Stimulated activated CD8-positive, alpha-beta memory T cell treated with anti-CD3 and anti-CD28 coated beads, Interleukin-15, amount 100 ng/mL, for 24 hours (primary cell): ENCODE measurements at places on chromosomes 12 and 14.

DNA sequence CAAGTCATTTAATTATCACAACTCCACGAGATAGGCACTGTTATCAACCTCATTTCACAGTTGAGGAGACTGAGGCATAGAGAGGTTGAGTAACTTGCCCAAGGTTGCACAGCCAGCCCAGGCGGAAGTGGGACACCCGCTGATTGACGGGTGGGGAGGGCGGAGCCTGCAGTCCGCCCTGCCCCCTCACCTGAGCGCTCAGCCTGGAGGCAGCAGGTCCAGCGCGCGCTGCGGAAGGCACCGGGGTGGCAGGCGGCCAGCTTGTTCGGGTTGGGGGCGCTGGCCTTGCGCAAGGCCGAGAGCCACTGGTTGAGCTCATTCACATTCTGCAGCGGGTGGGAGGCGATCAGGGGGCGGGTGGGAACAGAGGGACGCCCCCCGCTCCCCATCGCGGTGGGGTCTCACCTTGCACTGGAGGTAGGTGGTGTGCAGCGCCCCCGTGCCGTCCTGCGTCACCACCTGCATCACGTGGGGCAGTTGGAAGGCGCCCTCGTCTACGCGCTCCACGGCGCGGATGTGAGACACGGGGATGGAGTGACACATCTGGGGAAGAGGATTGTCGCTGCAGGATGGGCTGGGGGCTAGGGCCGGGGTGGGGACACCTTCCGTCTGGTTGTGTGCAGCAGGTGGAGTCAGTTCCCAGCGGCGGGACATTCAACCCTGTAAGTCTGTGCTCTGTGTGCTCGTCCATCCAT lies 31.7 kb downstream of the RASAL1 start:
- DNase-seq = peak; percentile 29

- peak; percentile 62 for DNase-seq
These were observed 82.4 kb downstream of the PPM1A start for GRCh38 chr14:60331201-60332045.

DNA sequence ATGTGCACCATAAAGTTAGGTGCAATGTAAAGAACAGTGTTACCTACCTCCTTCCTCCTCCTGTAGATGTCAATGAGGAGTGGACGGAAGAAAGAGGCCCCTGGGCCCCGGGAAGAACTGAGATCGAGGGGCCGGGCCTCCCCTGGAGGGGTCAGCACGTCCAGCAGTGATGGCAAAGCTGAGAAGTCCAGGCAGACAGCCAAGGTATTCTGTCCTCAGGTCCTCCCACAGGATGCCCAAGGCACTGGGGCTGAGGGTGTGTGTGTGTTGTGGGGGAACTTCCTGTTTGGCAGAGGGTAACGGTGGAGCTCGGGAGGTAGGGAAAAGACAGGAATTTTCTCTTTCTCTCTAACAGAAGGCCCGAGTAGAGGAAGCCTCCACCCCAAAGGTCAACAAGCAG lies 6.4 kb downstream of the ATN1 start:
- no peak for DNase-seq

- DNase-seq = no peak
These were observed 12.3 kb upstream of the CLECL1 start for GRCh38 chr12:9745199-9745598.

DNA sequence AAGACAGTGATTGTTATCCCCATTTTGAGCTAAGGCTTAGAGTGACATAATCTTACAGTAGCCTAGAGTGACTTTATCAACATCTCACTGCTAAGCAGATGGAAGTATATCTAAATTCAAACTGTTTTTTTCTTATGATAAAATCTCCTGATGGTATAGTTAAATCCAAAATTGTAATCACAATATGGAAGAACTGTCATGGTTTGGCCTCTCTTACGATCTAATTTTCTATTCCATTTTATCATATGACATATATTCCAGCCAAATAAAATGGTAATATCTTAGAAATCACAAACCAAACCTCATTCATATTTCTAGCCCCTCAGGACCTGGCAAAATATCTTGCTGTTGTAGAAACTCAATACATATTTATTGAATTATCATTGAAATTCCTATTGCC lies 864.7 kb downstream of the SLC6A15 start:
- DNase-seq = no peak

GRCh38 chr14:70822530-70823185 lies 13.3 kb upstream of the MAP3K9 start:
- no peak for DNase-seq

GRCh38 chr12:27762757-27763156 lies 17.3 kb upstream of the KLHL42 start:
- no peak for DNase-seq

GRCh38 chr12:96354326-96354725 lies 45.9 kb downstream of the CDK17 start:
- no peak for DNase-seq

- no peak for DNase-seq
These were observed 9.4 kb upstream of the PLBD2 start for GRCh38 chr12:113348849-113349536.

GRCh38 chr12:92365333-92365732 lies 219.7 kb upstream of the BTG1 start:
- DNase-seq = no peak

- no peak for DNase-seq
These were observed 243.1 kb upstream of the FOXN3 start for GRCh38 chr14:89660166-89660565.

DNA sequence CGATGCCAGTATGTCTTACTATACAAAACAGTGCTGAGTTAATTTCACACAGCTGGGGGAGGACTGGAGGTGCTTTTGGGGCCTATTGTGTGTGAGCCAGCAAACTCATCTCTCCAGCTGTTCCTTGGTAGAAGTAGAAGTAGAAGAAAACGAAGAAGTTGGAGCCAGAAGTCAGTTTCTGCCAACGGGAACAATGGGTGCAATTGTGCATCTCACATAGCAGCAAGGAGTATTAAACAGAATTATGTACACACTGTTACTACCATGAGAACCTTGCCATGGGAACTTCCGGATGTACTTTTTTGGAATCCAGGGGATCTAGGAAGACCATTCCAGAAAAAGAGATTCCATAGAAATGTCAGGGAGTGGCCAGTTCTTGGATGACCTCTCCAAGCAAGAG lies 88.6 kb downstream of the VCPKMT start:
- DNase-seq = no peak

DNA sequence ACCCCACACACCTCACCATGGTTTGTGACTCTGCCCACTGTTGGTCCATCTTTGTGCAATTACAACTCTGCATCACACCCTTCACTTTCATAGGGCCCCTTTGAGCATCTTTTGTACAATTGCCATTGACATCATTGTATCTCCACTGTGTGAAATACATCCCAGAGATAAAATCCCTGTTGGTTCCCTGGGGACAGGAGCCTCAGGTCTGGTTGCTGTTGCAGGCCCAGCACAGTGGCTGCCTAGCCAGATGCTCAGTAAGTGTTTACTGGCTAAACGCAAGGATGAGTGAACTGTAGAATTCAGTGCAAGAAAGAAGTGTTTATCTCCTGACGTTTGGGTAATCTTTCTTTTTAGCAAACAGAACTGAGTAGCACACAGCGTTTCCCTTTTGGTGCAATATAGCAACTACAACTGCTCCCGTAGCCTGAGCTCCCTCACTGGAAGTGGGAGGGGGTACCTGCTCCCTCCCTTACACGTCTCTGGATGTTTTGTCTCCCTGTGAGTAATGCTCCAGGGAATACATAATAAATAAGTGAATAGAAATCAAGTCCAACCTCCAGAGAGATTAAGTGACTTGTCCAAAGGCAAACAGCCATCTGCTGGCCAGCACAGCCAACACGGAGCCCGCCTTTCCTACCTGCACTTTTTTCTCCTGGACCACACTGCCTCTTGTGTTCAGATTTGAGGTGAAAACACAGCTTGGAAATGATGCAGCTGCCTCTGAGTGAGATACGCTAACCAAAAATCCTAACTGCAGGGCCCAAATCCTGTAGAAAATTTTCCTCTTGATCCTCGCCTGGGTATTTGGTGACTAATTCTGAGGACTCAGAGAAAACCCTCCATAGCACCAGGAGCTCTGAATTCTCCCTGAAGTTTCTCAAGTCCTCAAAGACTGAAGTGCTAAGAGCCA lies 27.4 kb downstream of the GALNT16 start:
- no peak for DNase-seq

DNA sequence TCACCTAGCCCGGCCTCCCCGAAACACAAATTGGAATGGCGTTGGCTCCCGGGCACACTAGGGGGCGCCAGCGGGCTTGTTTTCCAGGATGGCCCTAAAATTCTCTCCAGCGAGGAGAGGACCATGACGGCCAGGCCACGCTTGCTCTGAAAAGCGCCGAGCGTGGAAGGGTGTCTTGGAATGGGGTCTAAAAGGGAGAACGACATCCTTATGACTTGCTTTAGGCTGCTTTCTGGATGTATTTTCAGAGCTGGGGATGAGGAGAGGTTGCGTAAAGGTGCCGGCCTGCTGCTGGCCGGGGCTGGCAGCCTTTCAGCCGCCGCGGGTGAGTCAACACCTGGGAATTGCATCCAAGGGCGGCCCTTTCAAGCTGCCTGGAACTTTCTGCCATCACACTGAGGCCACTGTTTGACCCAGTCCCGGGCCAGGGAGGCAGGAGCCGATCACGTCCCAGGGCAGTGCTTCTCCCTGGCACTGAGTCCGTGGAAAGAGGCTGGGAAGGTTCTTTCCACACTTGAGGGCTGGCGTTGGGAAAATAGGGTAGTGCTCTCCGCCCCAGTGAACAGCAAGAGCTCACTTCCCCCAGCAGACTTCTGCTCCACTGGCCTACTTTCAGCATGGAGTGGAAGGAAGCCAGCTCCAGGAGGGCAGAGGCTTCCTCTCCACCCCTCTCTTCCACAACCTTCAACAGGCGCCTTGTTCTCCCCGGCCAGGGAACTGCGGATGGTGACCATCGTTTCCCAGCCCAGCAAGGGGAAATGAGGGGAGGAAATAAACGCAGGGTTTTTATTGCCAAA lies 216.2 kb downstream of the TTC8 start:
- peak; percentile 84 for DNase-seq

GRCh38 chr12:108853981-108854446 lies 3.4 kb downstream of the SSH1 start:
- no peak for DNase-seq

DNA sequence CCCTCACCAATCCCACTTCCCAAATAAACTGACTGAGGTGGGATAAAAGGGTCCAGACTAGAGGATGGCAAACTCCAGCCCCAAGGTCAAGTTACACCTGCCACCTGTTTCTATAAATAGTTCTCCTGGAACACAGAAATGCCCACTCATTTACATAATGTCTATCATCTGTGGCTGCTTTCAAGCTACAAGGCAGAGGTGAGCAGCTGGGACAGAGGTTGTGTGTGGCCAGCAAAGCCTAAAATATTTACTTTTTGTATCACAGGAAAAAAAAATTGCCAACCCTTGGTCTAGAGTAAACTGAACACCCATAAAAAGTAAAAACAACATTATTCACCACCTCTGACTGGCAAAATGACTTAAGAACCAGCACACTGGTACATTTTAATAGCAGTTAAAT lies 269.4 kb downstream of the RGS6 start:
- DNase-seq = no peak

GRCh38 chr14:105398726-105399465 lies 558 bp downstream of the TEX22 start:
- DNase-seq = no peak

- no peak for DNase-seq
These were observed 173.4 kb upstream of the NTF3 start for GRCh38 chr12:5258498-5258897.
